Activated CD8-positive, alpha-beta T cell treated with anti-CD3 and anti-CD28 coated beads for 36 hours (primary cell): ENCODE measurements at places on chromosomes 3 and 15. TPM values are rescaled to one million over a fixed set of nuclear protein-coding genes. Genes with fewer than 3 reads are reported as not detected.

DNA sequence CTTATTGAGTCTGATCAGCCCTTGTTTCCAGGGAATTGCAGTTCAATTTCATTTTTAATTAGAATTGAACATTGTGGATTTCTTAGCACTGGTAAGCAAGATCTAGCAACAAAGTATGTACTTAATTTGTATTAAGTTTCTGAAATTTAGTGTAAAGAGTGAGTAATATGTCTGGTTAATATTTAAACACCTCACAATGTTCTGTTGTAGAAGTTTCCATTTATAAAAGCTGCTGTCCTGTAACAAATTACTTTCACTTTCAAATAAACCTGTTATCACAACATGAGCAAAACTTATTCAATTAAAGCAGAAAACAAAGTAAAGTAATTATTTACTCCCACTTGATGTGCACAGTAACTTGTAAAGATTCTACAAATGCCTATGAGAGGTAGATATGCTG, 448.5 kb downstream of the NAALADL2 start:
- no peak for DNase-seq

DNA sequence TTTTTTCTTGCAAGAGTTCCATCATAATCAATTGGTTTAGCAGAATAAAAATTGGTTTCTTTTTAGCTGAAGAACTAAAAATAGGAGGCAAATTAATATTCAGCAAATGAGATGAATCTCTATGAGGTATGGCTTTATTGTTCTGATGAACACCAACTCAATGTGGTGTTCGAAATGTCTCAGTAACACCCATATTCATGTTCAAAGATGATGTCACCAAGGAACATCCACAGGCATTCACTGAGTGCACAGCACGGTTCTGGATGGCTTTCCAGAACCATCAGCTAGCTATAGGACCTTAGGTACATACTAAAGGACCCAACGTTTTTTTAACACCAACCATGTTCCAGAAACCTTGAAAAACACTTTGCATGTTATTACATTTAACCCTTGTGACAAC, 42.7 kb downstream of the CCNL1 start:
- no peak for DNase-seq

GRCh38 chr3:194488055-194488742, 1.4 kb upstream of the ATP13A3 start:
- peak; percentile 24 for DNase-seq

DNA sequence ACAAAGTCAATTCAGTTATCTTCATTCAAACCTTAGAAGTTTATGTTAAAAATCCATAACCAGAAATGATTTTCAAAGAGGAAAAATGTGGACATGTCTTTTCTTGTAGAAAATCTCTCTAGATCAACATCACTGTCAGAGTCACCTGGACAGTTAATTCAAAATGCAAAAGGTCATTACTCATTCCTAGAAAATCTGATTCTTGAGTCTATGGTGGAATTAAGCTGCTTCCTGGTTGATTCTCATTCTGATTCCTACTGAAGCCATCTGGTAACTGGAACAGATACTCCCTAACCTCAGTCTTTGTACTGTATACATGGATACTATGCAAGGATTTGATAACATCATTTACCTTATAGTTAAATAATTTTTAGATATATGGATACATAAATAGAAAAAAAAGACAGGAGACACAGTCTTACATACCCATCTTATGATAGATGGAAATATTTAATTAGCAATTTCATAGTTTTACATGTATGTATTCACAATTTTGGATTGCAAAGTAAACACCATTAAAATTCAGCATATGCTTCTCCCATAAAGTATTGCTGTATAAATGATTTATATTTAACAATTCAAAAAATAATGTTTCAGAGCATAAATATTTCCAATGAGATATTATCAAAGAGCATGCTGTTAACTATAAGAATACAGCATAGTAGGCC, 693.2 kb upstream of the CCDC54 start:
- DNase-seq = no peak

DNA sequence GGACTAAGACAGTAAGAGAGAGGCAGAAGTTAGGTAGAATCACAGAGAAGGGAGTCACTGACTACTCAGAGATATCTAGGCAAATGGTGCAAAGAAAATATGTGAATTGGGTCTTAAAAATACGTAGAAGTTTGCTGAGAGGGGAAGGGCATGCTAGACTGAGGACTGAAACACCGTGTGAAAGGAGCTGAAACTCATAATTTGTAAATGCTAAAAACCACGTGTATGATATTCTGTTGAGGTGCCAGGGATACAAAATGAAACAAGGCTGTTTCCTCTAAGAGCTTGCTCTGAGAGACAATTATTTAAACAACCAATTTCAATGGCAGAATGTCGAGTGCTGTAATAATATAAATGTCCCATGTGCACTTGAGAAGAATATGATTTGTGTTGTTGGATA, 47.2 kb downstream of the NCK1 start:
- no peak for DNase-seq

DNA sequence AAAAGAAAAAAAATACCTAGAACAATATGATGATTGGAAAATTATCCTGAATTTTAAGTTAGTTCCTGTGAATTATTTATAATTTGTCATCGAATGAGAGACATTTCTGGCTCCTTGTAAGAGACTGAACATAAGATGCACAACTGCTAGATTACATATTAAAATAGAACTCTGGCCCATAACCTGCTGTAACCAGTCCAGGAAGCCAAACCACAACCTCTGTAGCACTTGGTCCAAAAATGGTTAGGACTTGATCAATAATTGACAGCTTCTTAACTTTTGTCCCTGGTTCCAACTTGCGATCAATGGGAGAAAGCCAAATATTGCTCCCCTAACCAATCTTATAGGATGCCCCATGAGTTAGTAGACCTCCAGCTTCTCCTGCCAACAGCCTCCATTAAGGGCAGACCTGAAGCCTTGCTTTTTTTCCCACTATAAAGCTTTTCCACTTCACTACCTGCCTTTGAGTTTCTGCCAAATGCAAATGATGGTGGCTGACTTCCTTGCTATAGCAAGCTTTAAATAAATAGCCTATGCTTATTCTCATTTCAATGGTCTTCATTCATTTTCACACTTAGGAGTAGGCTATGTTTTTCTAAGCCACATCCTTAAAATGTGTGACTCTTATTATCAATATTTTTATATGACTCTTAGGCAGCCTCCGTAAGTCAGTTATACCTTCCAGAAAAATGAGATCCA, 224.0 kb upstream of the ARHGEF26 start:
- no peak for DNase-seq

DNA sequence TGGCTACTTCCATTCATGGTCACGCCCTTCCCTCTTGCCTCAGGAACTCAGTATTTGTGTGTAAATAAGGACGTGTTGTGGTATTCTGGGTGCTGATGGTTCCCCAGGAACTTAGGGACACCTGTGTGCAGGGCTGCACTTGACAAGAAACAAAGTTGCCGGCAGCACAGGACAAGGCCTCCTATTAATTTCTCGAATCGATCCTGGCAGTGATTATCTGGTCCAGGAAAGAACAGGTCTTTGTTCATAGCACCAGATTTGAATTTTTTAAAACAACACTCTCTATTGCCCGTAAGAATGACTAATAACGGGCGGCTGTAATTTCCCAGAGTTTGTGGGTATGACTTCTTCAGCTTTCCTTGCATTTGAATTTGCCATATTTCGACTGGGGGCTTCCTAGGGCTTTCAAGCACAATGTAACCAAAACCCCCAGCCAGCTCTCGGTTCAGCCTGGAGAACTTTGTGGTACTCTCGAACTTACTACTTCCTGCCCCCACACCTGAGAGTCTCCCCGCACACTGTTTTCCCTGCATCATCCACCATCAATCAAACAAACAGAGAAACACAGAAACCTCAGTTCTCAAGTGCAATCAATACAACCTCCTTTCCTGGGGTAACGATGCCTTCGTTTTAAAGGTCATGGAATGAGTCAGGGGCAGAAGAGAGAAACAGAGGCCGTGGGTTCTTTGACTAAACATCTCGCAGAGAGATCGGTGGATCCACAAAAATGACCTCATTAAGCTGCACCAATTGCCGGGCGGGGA, 241.7 kb upstream of the ICE2 start:
- DNase-seq = peak; percentile 85

DNA sequence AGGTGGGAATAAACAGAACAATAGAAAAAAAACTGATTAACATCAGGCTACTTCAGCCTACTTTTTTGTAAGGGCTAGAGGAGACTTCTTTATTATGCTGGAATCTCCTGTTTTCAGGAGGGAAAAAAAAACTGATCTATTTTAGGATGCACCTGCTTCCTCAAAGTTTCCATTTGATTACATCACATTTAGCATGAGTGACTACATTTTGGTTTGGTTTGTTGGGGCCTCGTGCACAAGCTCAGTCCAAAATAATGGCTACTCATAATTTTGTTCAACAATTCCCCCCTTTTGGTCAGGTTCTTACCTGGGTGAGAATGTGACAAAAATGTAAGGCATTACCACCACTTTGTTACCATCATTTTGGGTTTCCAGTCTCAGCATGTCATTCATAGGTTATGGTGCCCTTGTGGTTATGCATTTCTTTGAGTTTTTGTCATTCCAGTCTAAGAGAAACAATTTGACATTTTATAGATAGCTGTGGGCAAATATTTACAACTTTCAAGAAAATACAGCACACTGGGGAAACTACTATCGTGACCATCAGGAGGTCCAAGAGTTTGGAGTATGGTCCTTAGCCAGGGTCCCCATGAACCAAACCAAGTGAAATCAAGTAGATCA, 93.6 kb upstream of the ATP11B start:
- DNase-seq = no peak

DNA sequence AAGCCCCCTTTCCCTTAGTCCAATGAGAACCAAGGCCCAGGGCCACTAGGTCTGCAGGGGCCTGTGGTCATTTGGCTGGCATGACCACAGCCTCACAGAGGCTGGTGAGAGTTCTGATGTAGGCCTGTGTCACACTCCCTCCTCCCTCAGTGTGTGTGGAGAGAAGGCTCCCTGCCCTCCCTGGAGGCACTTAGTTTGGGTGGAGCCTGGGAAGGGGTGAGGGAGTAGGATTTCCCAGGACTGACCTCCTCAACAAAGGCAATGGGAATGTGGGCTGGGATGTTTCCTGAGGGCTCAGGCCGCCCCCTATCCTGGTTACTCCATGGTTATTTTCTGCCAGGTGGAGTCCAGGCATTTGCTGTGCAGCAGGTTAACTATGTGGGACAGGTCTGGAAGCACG, 7.6 kb downstream of the TEX264 start:
- DNase-seq = no peak

GRCh38 chr3:54681706-54682105, 246.2 kb downstream of the LRTM1 start:
- DNase-seq = no peak

GRCh38 chr3:117820658-117821299, 1111.2 kb downstream of the TUSC7 start:
- no peak for DNase-seq

DNA sequence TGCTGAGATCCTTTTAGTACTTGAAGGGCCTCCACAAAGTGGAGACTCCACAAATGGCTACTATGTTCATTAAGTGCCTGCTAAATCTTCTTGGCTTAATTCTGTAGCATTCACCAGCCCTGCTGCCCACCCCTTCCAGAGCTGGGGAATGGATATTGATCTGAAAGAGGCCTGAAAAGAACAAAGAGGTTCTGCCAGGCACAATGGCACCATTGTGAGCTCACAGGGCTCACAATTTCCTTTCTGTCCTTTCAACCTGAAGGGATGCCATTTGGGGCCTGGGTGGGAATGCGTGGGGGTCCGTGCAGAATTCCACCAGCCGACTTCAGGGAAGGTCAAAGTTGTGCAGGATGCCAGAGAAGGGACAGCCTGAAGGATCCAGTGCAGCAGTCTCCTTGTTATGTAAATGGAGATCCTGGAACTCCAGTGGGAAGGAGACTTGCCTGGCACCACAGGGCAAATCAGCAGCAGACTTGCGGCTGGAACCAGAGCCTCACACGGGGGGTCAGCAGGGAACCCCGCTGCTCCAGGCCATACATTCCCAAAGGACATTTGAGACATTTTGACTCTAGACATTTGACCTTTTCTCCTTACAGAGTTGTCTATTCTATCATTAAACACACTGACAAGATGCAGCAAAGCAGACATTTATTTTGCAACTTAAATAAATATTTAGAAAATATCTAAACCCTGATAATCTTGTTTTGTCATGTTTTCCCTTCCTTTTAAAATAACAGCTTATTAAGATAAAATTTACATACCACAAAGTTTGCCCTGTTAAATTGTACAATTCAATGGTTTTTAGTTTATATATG, 21.5 kb upstream of the MORF4L1 start:
- no peak for DNase-seq

- DNase-seq = peak; percentile 68
Measured at GRCh38 chr3:71111784-71112440, 471.6 kb downstream of the FOXP1 start.

DNA sequence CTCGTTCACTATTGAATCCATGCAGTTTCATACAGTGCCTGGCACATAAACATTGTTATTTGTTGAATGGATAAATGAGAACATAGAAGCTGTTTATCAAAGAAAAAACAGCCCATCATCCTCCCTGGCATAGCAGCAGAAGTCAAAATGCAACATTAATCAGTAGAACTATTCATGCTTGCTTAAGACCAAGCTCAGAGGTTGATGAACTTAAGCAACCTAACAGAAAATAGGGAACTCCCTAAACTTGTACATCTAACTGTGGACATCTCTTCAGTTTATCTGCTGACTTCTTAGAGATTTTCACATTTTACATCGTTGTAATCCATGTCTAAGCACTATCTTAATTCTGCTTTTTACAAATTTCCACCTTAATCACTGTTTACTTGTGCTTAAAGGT, 29.2 kb downstream of the SENP8 start:
- DNase-seq = no peak

Gene STRIT1
- total RNA-seq = not detected

Gene TMEM212
- total RNA-seq = not detected

Gene ISLR
- not detected for total RNA-seq

Gene TRIM42
- not detected for total RNA-seq
